Fibroblast of villous mesenchyme (primary cell): ENCODE measurements at places on chromosomes 11 and 22.

DNA sequence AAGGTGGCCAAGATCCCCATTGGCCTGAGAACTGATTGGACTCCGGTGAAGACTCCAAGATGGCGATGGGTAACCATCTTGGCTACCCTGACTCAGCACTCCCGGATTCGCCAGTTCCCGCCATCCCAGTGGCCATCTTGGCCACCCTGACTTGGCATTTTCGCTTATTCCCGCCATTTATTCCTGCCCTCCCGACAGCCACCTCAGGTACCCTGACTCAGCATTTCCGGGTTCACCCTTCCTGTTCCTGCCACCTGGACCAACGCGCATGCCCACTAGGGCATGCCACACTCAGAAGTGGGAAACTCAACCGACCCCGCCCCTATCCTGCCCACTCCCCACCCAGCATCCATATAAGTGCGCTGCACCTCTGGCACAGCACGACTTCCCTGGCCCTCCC, 7.8 kb downstream of the OR8K5 start:
- DNase-seq = no peak

GRCh38 chr22:45756558-45756957, 84.9 kb downstream of the ATXN10 start:
- no peak for DNase-seq

- no peak for DNase-seq
These were observed 20.7 kb downstream of the IFITM10 start for GRCh38 chr11:1729692-1730011.

- peak; percentile 25 for DNase-seq
These were observed 13.3 kb upstream of the CEP295 start for GRCh38 chr11:93648158-93648557.

DNA sequence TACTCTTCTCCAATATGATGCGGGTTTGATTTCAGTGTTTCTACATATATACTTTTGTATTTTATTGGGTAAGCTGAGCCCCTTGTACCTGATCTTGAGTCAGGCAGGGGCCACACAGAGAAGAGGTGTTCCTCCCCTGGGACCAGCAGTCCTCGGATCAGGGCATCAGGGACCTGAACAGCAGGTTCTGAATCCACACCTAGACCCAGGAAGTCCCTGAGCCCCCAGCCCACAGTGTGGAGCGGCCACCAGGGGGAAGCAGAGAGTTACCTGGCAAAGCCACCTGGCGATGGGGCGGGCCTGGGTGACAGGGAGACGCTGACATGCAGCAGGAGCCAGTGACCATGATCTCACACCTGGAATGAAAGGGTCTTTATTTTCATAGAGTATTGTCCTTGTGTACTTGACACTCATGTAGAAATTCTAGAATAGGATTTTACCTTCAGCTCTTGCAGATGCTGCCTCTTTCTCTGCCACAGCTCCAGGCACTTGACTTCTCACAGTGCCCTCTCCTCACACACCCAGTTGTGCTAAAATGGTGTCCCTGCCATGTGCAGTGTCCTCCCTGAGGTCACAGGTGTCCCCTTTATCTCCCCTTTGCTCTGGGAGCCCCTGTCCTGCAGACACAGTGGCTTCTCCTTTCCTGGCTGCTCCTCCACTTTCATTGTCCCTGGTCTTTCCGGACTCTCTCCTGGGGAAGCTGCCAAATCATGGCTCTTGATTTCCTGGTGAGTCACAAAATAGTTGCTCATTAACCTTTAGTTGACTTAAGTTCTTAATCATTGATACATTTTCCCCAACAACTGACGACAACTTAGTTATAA, 48.5 kb downstream of the GGTLC2 start:
- peak; percentile 55 for DNase-seq

- no peak for DNase-seq
These were observed 11.1 kb downstream of the RAPSN start for GRCh38 chr11:47437746-47438418.

DNA sequence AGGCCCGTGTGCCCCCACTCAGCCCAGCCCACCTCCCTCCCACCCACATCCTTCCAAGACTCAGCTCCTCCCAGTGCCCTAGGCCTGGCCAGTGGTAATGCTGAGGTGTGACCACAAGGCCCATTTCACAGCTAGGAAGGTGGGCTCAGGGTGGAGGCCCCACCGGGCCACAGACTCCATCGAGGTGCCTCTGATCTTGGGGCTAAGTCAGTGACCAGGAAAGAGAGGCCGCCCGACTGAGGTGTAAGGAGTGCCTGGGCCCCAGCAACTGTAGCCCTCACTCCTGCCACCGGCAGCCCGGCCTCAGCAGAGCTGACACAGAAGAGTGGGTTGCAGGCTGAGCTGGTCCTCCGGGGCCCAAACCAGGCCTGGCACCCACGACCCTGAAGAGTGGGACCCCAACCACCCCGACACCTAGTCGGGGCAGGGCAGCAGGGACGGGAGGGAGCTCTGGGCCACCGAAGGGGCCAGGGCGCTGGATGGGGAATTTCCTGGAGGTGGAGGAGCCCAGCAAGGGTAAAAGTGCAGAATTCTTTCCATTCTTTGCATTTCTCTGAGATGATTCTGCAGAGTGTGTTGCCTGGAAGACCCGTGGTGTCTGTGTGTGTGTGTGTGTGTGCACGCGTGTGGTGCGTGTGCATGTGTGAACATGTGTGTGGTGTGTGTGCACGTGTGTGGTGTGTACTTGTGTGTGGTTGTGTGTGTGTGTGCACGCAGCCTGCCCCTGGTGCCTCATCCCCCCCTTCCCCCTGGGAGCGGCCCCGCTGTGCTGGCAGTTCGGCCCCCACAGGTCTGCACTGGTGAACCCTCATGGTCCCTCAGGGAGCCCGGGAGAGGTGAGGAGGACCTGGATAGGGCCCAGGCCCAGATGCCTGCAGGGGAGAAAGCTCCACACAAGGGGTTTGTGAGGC, 8.3 kb upstream of the PIM3 start:
- DNase-seq = peak; percentile 32

DNA sequence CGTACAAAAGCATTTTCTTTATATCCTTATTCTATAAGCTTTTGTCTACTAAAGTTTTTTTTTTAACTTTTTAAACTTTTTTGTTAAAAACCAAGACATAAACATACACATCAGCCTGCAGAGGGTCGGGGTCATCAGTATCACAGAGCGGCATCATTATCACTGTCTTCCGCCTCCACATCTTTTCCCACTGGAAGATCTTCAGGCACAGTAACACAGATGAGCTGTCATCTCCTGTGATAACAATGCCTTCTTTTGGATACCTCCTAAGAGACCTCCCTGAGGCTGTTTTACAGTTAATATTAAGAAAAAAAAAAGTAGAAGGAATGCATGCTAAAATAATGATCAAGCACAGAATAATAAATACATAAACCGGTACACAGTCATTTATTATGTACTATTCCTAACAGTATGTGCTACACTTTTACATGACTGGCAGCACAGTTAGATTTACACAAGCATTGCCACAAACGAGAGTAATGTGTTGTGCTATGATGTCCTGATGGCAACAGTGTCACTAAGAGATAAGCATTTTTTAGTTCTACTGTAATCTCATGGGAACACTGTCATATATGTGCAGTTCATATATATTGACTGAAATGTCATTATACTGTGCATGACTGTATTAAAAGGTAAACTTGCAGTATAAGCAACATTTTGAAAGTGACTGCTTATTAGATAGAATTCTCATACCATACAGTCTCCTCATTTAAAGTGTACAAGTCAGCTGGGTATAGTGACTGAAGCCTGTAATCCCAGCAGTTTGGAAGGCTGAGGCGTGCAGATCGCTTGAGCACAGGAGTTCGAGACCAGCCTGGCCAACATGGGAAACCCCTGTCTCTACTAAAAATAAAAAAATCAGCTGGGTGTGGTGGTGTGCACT, 58.6 kb downstream of the KDM2A start:
- no peak for DNase-seq

GRCh38 chr11:65743681-65744025, 23.1 kb upstream of the RNASEH2C start:
- no peak for DNase-seq

DNA sequence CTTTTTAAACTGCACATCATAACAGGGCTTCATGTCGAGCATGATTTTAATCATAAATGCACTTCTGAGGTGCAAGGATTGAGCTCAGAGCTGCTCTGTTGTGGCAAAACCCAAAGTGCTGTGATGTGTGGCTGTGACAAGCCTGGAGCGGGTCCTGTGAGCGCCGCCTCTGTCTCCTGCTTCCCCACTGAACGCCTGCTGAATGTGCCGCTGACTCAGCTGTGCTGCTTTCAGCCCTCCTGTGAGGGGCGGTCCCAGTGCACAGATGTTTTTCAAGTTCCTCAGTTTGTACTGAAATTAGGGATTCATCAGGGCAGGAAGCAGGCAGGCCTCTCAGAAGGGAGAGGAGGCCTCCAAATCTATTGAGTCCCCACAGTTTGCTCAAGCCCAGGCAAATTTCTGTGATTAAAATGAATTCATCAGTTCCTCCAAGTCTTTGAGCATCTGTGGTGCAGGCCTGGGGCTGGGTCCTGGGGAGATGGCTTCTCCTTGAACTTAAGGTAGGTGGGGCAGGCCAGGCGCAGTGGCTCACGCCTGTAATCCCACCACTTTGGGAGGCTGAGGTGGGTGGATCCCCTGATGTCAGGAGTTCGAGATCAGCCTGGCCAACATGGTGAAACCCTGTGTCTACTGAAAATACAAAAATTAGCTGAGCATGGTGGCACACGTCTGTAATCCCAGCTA, 3.0 kb upstream of the GTSE1 start:
- DNase-seq = peak; percentile 53

DNA sequence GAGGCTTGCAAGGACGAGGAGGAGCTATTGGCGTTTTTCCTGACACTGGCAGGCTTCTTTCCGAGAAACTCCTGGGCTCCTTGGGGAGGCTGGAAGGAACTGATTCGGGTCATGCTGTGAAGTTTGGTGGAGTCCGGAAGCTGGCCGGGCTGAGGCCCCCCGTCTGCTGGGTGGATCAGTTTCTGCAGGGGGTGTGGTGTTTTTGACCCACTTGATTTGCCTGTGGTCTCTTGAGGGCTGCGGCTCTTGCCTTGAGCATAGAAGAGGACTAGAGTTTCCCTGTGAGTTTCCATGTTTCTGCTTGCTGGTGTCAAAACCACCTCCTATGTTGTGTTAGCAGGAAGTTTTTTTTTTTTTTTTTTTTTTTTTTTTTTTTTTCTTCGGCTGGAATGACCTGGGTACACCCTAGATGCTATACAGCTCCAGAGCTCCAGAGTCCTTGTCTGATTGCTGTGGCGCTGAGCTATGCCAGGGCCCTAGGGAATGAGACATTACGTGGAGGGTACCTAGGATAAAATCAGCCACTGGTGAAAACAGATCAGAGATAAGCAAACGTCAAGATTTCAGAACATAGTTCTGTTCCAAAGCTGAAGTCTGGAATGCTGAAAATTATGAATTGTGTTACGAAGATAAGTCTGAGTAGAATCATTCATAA, 728 bp downstream of the TBC1D22A start:
- peak; percentile 36 for DNase-seq

DNA sequence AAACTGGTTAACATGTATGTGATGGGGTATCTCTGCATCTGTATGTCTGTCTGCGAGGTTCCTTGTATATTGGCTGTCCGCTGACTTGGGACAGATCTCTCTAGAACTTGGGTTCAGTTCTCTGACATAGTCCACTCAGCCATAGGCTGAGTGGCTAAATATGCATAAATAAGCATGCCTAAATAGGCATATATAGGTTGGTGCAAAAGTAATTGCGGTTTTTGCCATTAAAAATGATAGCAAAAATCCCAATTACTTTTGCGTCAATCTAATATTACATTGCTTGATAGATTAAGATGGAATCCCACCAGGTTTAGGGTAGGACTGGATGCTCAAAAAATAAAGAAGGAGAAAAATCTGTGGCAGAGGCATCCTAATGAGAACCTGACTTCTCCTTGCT, 8.8 kb downstream of the LRRC55 start:
- no peak for DNase-seq
